ENCODE measurements at places on chromosomes 13 and 19.

DNA sequence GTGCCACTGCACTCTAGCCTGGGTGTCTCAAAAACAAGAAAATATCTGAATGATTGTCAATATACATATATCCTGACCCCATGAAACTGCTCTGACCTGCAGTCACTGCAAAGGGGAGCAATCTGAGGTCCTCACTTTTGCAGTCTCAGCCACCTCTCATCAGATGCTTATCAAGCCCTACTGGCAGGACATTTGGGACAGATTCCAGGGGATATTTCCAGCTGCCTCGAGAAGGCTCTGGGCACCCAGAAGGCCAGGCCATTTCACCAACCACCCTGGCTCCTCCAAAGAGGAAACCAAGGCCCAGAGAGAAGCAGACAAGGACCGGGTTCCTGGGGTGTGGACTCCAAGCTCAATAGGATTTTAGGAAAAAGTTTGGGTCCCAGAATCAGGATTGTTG, 2.3 kb downstream of the EML2 start:
- no peak for DNase-seq

DNA sequence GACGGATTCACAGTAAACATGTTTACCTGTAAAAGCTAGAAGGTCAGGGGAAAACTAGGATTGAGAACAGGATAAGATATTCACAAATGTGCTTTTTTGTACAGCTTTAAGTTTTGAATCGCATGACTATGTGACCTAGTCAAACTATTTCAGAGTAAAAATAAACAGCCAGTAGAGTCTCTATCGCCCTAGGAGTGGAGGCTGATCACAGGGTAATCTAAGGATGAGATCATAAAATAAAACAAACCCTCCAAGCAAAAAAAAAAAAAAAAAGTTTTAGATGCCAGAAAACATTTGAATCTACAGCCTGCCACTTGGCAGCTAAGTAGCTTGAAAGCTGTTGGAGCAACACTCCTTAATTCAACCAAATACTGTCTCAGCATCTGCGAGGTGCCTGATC, 26.8 kb downstream of the ZNF350 start:
- DNase-seq: no peak

- no peak for DNase-seq
Observed at GRCh38 chr13:44011036-44011435, 131.3 kb downstream of the LACC1 start.

DNA sequence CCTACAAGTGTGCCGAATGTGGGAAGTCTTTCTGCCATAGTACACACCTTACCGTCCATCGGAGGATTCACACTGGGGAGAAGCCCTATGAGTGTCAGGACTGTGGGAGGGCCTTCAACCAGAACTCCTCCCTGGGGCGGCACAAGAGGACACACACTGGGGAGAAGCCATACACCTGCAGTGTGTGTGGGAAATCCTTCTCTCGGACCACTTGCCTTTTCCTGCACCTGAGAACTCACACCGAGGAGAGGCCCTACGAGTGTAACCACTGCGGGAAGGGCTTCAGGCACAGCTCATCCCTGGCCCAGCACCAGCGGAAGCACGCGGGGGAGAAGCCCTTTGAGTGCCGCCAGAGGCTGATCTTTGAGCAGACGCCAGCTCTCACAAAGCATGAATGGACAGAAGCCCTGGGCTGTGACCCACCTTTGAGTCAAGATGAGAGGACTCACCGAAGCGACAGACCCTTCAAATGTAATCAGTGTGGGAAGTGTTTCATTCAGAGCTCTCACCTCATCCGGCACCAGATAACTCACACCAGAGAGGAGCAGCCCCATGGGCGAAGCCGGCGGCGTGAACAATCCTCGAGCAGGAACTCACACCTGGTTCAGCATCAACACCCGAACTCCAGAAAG, 10.3 kb upstream of the ERVK3-1 start:
- no peak for DNase-seq

DNA sequence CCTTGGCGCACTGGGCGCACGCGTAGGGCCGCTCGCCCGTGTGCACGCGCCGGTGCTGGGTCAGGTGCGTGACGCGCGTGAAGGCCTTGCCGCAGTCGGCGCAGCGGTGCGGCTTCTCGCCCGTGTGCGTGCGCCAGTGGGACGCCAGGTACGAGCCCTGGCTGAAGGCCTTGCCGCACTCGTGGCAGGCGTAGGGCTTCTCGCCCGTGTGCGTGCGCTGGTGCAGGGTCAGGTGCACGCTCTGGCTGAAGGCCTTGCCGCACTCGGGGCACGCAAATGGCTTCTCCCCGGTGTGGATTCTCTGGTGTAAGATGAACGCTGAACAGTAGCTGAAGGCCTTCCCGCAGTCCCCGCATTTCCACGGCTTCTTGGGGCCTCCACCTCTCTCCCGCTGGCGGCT, 7.0 kb downstream of the ZNF835 start:
- DNase-seq: no peak

DNA sequence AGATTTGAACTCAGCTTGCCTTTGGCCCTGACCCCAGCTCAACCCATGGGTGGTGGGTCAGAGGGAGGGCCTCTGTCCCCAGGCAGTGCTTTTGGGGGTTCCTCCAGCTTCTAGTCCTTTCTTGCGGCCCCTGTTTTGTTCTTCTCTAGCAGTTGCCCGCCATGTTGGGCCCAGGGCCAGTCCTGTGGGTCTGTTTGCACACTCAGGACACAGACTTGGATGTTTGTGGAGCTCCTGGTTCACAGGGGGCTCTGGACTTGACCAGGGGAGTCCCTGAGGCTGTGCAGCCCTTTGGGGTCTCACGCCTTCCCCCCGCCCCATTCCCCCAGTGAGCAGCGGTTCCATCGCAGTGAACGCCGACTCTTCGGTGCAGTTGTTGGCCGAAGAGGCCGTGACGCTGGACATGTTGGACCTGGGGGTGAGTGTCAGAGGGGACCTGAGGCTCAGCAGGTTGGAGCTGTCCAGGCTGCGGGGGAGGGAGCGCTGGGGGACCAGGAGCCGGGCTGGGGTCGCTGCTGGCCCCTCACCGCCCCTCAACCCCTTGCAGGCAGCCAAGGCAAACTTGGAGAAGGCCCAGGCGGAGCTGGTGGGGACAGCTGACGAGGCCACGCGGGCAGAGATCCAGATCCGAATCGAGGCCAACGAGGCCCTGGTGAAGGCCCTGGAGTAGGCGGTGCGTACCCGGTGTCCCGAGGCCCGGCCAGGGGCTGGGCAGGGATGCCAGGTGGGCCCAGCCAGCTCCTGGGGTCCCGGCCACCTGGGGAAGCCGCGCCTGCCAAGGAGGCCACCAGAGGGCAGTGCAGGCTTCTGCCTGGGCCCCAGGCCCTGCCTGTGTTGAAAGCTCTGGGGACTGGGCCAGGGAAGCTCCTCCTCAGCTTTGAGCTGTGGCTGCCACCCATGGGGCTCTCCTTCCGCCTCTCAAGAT, 2.5 kb downstream of the ATP5F1D start:
- no peak for DNase-seq

GRCh38 chr19:40360708-40361241, 12.3 kb downstream of the PLD3 start:
- DNase-seq: no peak

GRCh38 chr19:42370626-42371175, 19.4 kb downstream of the CNFN start:
- DNase-seq: no peak

DNA sequence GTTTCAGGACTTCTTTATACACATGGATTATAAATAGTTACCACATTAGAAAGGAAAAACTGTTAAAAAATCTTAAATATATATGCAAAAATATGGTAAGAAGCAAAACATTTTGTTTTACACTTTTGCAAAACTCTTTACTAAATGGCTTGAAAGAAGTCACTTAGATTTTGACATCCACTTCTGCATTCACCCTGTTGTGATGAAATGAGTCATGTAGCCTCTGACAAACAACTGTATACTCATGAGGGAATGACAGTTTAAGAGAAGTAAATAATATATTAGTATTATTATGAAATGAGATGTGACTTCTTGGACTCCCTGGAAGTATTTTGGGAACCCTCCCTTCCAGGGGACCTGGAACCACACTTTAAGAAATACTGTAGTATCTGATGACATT, 275.6 kb downstream of the DACH1 start:
- DNase-seq: no peak

- DNase-seq: no peak
Observed at GRCh38 chr13:52827839-52828238, 20.6 kb downstream of the PCDH8 start.

GRCh38 chr19:41706741-41707501, 1.5 kb upstream of the CEACAM5 start:
- DNase-seq: peak; percentile 69

DNA sequence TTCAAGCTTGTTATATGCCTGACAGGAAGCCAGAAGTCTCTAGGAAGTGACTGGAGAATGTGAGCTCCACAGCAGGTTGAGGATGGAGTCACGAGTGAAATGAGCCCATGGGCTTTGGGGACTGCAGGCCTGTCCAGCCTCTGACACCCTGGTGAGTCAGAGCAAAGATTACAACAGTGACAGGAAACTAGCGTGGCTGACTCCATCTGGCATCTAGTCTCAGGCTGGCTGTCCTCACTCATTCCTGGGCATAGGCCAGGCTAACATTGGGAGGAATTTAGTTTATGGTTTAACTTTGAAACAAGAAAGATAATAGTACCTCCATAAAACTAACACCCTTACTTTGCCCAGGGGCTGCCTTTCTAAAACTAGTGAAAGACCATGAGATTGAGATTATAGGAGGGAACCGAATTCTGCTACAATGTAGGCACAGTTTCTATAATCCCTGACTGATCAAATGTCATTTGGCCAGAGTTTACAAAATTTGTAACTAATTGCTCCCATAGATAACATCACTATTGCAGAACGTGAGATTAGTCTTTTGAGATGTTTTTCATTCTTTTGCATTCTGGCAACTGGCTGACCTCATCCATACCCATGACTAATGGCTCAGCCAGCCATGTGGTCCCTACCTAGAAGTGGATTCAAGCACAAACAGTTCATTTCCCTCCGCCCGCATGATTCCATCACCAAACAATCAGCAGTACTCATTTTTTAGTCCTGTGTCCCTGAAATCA, 28.4 kb downstream of the PSG1 start:
- peak; percentile 18 for DNase-seq

DNA sequence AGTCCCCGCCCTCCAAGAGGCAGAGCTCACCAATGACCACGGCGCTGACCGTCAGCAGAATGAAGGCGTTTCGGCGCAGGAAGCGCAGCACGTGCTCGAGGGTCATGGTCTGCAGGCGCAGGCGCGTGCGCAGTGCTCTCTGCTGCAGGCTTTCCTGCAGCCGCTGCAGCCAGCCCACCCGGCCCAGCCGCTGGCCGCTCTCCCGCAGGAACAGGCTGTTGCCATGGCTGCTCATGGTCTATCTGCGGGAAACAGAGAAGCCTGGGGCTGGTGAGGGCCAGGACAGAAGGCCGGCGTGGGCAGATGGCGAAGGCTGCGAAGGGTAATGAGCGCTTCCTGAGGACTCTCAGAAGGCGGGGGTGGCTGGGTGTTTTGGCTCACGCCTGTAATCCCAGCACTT, 7.0 kb downstream of the SLC1A6 start:
- no peak for DNase-seq

GRCh38 chr19:57773488-57773887, 4.0 kb downstream of the ZNF586 start:
- DNase-seq: no peak

- no peak for DNase-seq
Observed at GRCh38 chr19:13024951-13025697, 29.8 kb downstream of the NFIX start.

- no peak for DNase-seq
Observed at GRCh38 chr13:75341028-75341427, 140.9 kb downstream of the TBC1D4 start.

DNA sequence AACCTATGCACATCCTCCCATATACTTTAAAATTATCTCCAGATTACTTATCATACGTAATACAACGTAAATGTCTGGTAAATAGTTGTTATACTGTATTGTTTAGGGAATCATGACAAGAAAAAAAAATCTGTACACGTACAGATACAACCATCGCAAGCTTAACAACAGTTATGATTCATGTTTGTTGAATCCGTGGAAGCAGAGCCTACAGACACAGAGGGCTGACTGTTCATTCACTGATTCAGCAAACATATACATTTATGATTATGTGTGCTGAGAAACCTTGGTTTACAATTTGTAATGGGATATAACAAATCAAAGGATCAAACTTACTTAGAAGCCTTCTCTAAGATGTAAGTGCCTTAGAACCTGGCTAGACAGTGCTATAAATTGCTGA, 1.5 kb downstream of the ZNF260 start:
- no peak for DNase-seq

- DNase-seq: no peak
Observed at GRCh38 chr19:711254-711653, 2.5 kb downstream of the PALM start.

- DNase-seq: no peak
Observed at GRCh38 chr13:22945321-22946226, 235.2 kb upstream of the SGCG start.

DNA sequence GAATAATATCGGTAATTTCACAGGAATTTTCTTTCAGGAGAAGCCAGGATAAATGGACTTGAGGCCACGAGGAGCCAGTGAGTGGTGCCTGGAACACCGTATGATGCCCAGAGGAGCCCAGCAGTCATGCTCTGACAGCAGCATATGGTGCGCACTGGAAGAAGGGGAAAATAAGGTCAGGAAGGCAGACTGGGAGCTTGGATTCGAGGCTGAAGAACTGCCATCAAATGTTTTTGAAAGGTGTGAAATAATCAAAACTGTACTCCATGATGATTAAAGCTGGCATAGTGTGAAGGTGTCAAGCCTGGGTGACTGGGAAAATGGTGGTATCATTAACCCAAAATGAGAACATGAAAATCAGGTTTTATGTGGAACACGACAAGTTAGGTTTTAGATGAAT, 374.2 kb downstream of the DIAPH3 start:
- no peak for DNase-seq

GRCh38 chr13:39091586-39091985, 53.3 kb downstream of the NHLRC3 start:
- DNase-seq: no peak

GRCh38 chr19:290372-291005, 714 bp downstream of the PLPP2 start:
- no peak for DNase-seq

GRCh38 chr13:76929851-76930374, 18.4 kb upstream of the ACOD1 start:
- no peak for DNase-seq

DNA sequence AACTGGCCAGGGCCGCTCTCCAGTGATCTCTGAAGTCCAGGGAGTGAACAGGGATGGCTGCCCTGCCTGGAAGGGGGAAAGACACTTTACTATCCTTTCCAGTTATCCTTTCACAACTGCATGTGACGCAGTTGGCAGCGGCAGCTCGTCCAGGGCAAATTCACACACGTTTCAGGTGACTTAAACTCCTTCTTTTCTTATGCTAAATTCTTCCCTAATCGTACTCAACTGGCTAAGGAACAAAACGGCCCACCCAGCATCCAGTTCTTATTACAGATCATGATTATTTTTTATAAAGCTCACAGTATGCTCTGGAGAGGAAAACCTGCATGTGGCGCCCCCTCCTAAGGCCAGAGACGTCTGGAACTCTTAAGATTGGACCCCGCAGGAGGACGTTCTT, 767.1 kb downstream of the UQCRFS1 start:
- DNase-seq: no peak

Measured in HCT116 (cell line).